ENCODE measurements at places on chromosomes 7 and 10. TPM values are rescaled to one million over a fixed set of nuclear protein-coding genes. Genes with fewer than 3 reads are reported as not detected.
A peak's percentile ranks its signal among the peaks of the same experiment; 100 is the strongest.

Gene SEMA3D
- total RNA-seq, result 7.5 TPM

- DNase-seq, result no peak
Observed at GRCh38 chr10:129945064-129945463, 19.0 kb downstream of the EBF3 start.

DNA sequence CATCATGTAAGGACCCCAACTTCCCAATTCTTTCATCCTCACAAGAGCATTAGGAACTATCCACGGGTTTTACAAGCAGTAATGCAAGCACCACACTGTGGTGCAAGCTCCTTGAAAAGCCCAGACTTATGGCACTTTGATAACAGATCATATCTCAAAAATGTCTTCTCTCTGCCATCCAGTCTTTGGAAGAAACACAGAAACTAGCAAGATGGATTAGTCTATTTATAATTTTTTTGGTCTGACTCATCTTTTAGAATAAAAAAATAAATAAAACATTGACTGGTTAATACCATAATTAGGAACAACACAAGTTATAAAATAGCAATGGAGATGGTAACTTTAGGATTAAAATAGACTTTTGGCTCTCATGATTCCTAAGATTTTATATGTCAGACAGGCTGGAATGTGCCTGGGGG, 49.0 kb upstream of the CALD1 start:
- no peak for DNase-seq

Gene TMEM213
- total RNA-seq, result 0.88 TPM

DNA sequence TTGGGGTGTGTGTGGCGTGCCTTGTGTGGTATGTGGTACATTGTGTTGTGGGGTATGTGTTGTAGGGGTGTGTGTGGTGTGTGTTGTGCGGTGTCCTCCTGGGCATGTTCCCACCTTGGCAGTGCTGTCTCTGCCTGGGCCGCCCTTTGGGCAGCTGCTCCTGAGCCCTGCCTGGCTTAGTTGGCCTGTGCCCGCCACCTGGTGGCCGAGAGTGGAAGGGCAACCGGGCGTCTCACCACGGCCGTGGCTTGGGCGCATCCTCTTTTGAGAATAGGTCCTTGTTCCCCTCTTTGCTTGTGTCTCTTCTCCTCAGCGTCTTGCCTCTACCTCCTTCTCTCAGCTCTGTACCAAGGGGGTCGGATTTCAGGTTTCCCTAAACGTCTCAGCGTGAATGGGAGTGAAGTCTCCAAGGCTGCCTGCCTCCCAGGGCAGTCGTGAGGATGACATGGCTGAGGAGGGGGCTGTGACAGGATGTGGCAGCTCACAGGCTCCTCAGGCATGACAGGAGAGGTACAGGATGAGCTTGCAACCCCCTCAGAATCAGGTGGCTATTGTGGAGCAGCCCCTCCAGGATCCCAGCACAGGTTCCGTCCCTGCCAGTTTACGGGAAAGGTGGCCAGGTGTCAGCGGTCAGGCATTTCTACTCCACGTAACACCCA, 98.4 kb upstream of the PODXL start:
- peak; percentile 90 for DNase-seq

DNA sequence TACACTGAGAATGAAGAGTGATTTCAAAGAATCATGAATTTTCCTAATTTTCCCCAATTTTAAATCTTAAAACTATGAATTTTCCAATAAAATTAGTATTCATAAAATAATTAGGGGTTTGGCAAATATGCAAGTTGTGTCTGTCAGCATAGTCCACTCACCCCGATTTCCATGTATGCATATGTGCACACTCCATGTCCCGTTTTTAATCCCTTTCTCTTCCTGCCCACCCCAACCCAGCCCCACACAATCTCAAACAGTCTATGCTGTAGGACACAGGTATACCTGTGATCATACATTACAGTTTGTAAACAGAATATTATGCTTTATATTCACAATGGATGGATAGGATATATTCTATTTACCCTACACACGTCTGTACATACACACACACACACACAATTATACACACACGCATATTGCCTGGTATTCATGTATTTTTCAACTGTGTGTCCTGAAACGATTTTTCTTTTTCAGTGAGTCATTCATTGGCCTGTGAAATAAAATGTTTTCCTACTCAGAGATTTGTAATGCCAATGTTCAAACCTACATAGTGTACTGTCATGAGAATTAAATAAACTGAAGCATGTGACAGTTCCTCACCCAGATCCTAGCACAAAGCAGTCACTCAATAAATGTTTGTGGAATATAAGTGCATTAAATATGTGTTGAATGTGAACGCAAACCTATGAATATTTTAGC, 144.3 kb downstream of the PDE1C start:
- no peak for DNase-seq

Gene BICC1
- 24.3 TPM for total RNA-seq

DNA sequence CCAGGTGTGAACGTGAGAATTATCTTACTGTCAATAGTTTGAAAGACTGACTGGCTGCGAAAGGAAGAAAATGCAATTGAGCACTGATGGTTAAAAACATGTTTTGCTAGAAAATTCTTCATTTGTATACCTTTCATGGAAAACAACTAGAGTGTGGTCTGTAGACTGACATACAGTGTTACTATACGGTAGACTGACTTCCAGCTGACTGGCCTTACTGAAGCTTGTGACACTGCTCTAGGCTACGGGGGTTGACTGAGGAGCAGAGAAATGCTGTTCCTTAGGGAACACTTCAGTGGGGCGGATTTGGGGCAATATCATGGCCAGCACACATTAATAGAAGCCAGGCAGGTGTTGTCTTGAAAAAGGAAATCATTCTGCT, 25.9 kb upstream of the DDC start:
- no peak for DNase-seq

DNA sequence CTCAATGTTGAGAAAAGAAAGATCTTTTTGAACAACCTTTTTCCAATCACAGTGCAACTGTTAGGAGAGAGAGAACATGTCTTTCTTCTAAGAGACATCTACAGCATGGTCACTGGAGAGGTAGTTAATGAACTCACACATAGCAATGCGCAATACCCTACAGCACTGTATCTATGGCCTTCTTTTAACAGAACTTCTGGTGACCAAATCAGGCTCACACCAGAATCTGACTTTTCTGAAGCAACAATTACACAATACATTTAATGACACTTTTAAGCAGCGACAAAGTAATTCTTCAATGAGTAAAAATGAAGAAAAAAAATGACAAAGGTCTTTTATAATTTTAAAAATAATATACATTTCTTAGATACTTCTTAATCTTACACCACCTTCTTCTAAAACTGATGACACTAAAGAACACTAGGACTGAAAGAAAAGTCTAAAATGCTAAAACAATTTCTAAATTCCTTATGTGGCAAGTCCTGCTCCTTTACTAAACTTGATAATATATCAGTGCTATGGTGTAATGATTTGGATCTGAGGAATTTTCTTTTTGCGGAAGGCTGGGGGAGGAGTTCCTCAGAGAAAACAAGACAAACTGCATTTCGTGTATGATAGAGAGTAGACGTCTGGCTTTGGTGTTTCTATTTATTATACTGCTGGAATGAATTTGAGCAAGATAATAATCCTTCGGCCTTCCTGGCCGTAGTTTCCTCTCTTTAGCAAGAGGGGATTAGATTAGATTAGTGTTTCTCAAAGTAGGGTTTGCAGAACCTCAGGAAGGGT, 166.3 kb downstream of the ZNF438 start:
- DNase-seq, result no peak

DNA sequence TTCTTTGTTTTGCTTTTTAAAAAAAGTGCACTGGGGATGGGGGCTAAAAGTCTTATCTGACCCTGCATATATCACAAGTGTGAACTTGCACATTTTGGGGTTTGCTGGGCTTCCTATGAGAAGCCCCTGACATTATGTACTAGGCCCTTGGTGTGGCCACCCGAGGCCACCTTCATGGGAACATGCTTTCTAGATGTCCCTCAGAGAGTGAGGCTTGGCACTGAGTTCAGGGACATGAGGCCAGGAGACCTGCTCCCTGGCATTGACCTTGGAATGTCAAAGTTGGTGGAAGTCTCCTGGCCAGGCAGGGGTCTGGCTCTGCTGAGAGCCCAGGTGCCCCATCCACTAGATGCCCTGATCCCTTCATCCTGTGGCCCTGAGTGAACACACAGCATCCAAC, 536.2 kb downstream of the TCERG1L start:
- peak; percentile 33 for DNase-seq

DNA sequence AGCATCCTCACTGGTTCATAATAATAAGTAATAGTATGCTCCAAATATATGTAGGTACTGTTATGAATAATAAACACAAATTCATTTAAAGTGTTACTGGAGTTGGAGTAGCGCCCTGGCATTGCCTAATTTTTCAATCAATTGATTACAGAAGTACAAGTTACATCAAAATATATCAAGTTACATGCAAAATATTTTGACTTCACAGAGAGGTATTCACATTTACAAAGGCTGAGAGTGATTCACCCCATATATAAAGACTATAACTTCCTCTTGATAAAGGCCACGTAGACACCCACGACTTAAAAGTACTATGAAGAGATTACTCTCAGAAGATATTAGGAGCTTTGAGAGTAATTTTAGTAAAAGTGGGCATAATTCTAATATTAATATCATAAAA, 13.6 kb upstream of the COL17A1 start:
- DNase-seq, result no peak

Gene SP8
- not detected for total RNA-seq

Gene CHRM2
- total RNA-seq, result not detected

Data from breast epithelium (tissue), 4 donors.